Fibroblast of the aortic adventitia (primary cell): ENCODE measurements at places on chromosomes 12 and 14. TPM values are rescaled to one million over a fixed set of nuclear protein-coding genes. Genes with fewer than 3 reads are reported as not detected.

DNA sequence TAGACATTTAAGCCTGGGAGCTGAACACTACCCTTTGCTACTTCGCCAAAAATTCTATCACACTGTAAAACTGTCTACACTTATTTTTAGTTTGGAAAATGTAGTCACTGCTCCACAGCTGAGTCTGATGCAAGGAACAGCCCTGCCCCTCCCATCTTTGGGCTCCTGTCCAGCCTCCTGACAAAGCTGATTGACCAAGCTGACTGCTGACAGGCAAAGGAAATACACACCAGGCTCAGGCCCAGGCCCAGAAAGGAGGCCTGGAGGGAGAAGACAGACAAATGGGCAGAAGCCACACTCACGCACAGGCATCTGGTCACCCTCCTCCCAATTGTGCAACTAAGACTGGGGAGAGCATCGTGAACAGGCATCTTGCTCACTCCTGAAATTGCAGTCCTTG lies 55.3 kb downstream of the ISCA2 start:
- DNase-seq, result peak; percentile 33

GRCh38 chr12:120618954-120619615 lies 21.3 kb upstream of the CABP1 start:
- no peak for DNase-seq

GRCh38 chr12:121574025-121574424 lies 6.8 kb downstream of the KDM2B start:
- DNase-seq, result no peak

The GLIPR1L1 gene
- total RNA-seq, result not detected in 2 replicates
